ENCODE measurements at places on chromosomes 2 and 18.
A peak's percentile ranks its signal among the peaks of the same experiment; 100 is the strongest.

GRCh38 chr18:5759194-5759593 is 136.1 kb downstream of the TMEM200C start:
- no peak for DNase-seq

GRCh38 chr2:233446121-233446520 is 91.8 kb downstream of the DGKD start:
- no peak for DNase-seq

DNA sequence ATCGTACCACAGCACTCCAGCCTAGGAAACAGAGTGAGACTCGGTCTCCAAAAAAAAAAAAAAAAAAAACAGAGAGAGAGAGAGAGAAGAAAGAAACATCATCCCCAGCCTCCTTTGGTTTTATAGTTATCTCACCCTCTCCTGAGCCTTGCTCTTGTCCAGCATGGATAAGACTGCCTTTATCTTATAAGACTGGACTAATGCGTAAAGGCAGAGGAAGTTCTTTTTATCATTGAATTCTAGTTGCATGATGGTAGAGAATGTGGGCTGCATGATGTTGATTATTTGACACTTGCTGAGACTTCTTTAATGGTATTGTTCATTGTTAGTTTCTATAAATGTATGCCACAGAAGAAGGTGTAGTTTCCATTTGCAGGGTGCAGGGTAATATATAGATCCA is 124.4 kb downstream of the ZBTB7C start:
- DNase-seq, result no peak

DNA sequence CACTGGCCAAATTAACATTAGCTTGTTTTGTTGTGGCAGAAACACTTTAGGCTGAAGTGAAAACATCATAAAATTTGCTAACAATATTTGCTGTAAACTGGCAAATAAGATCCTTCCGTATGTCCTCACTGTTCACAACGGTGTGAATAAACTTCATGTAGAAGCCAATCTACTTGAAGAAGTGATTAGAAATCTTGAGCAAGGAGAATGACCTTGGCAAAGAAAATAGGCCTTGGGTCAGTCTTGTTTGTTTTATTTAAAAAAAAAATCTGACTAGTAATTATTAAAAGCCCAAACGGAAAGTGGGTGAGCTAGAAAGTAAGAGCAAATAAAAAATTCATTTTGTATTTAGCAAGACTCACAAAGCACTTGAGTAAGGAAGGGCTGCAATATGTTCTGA is 197.0 kb downstream of the CPS1 start:
- DNase-seq, result no peak

DNA sequence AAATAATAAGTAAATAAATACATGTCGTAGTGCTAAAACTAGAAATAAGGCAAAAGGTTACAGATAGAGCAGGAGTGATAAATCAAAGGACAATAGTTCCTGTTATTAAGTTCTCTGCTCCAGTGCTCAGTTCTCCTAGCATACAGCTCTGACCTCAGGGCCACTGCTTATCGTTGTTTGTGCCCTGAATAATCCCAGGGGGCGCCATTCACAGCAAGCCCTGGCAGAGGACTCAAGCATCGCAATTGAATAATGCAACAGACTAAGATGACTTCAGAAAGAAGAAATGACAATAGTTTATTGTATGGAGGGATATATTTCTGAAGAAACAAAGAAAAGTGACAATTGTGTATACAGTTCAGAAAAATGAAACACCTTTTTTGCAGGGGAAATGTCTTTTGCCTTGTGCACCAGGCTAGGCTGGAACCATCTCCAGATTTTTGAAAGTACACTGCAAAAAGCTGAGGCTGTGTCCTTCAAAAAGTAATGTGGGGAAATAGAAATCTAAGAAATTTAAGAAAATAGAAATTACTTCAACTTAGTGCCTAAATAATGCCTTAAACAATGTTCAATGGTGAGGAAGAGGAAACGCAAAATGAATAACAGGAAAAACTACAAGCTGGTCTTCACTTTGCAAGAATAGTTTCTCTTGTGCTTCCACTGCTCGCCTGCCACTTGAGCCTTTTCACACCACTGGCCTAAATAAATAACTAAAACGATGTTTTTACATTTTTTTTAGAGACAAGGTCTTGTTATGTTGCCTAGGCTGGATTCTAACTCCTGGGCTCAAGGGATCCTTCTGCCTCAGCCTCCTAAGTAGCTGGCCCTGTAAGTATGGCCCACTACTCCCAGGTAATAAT is 19.0 kb upstream of the CCNYL1 start:
- peak; percentile 35 for DNase-seq

- no peak for DNase-seq
Measured at GRCh38 chr2:156447761-156448160, 11.6 kb downstream of the GPD2 start.

Measured in stimulated activated CD4-positive, alpha-beta T cell treated with anti-CD3 and anti-CD28 coated beads, Interleukin-2, amount 100 ng/mL, for 24 hours (primary cell).